Stimulated activated CD8-positive, alpha-beta memory T cell treated with anti-CD3 and anti-CD28 coated beads, Interleukin-15, amount 100 ng/mL, for 48 hours (primary cell): ENCODE measurements at places on chromosomes 6 and 20.

GRCh38 chr6:99416892-99417767, 8.0 kb downstream of the PNISR start:
- no peak for DNase-seq

DNA sequence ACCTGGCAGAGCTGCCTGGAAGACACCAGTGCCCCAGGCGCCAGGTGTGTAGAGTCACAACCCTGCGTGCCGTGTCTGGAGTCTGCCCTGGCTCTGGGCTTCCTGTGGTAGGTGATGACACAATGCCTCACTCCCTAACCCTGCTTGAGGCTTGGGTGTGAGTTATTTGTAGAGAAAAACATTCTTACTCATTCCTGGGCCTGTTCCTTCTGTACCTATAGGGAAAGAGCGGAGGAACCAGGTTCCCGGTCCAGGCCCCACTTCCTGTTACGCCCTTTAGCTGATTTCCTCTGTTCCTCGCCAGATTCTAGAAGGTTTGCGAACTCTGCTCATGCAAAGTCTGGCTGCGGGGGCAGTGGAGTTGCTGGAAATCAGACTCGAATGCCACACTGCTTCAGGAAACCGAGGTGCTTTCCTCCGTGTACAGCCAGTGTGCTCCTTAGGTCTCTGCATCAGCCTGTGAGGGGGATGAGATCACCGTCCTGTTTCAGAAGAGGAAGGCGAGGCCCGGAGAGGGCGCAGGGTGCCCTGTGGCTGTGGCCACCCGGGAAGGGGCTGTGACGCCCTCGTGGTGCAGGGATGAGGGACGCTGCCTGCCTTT, 67.1 kb upstream of the DUSP22 start:
- peak; percentile 76 for DNase-seq

DNA sequence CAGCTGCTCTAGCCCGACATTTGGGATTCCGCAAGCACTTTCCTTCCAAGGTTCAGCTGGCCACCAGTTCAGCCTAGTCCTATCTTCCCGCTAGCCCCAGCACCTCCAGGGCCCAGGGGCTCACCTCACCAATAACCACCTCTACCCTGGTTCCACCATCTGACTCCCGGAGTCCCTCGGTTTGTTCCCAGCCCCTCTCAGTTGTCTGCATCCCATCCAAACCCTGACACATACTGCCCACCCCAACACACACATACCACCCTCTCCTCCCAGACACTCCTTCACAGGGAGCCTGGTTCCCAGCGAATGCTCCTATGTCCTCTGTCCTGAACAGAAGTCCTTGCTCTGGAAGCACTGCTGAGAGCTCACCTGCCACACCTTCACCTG, 418 bp downstream of the TNXB start:
- DNase-seq = no peak

DNA sequence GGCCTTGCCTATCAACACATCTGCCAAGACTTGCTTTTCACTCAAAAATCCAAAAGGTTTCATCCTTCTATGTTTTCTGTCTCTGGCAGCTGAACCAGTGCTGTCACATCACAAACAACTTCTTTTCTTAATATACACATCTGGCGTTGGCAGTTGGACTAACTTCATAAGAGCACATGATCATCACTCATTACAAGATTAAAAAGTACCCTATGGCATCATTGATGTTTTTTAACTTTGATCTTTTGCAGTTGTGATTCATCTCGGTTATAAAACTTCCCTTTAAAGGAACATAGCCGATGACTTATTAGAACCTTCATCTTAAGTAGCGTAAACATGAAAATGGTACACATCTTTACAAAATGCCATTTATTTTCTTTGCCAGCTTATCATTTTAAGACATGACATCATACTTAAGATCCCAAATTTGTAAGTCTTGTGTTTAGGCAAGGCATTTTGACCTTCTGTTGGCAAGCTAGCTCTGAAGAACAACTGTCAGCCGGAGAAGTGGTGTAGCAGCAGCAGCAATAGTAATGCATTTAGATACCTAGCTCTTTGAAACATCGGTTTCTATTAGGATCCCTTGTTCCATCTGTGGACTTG, 64.2 kb upstream of the SUPT3H start:
- DNase-seq = no peak

DNA sequence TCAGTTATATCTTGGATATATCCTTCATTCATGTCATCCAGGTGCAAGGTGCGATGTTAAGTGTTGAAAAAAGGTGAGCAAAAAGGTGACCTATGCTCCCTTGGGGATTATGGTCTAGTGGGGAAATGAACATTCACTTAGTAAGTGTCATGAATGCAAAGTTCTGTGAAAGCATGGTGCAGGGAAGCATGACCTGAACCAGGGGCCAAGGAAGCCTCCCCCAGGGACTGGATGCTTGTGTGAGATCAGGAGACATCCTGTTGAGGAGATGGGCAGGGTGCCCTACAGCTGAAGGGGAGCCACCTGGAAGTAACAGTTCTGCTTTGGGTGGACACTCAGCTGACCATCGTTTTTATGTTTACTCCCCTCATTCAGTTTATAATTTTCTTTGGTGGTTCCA, 179.5 kb downstream of the SYNDIG1 start:
- no peak for DNase-seq

DNA sequence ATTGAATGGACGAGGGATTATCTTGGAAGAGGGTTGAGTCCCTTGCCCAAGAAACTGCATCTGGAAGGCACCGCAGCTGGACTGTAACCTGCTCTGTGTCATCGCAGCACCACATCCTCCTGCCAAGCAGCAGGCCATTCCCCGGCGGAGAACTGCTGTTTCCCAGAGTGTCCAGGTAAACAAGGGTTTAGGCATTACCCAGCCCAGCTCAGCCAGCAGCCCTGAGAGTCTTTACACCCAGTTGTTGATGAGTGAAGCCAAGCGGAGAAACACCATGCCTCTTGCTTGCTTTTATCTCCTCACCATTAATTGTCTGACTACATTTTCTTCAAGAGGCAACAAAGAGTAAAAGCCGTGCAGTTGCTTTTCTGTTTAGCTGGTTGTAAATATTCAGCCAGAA, 104.1 kb downstream of the CDH4 start:
- no peak for DNase-seq

DNA sequence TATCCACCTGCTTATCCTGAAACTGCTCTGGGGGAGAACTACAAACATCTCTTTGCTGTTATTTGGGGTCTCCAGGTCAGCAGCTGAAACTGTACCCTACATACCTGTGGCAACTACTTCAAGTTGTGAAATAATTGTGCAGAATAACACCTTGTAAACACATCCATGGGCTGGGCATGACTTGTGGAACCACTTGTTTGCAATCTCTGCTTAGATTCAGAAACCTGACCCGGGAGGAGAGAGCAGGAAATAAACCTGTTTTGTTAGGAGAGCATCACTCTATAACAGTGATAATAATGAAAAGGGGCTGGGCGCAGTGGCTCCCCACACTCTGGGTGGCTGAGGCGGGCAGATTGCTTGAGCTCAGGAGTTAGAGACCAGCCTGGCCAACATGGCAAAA, 183.1 kb downstream of the NFATC2 start:
- no peak for DNase-seq

GRCh38 chr6:129253242-129253641, 370.3 kb downstream of the LAMA2 start:
- no peak for DNase-seq

DNA sequence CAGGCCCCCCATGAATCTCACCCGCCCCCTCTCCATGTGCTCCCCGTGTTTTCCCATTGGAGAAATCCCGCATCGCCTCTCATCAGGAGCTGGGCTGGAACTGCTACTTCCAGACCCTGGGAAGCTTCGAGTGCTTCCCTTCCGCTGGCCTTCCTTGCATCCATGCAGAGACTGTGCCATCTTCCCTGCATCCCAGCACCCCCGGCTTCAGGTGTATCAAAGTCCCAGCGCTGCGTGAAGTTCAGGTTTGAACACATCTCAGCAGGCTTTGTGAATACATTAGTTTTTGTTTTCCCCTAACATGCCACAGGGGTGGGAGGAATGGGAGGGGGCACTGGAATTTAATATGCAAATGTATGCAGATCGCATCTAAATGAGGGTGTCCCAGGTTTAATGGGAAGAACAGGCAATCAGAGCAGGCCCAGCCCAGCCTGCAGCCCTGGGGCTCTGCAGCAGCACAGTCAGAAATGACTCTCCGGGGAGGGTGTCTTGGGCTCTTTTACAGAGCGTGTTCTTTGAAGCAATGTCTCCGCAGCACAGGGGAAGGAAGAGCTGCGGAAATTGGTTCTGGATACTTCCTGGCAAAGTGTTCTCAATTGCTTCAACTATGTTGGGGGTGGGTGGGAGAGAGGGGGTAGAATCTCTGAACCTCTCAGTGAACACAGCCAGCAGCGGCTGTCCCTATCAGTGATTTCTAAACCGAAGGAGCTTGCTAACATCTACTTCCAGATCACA, 8.3 kb upstream of the MMP9 start:
- DNase-seq = no peak

- DNase-seq = no peak
Measured at GRCh38 chr20:10826111-10826510, 152.3 kb upstream of the JAG1 start.

DNA sequence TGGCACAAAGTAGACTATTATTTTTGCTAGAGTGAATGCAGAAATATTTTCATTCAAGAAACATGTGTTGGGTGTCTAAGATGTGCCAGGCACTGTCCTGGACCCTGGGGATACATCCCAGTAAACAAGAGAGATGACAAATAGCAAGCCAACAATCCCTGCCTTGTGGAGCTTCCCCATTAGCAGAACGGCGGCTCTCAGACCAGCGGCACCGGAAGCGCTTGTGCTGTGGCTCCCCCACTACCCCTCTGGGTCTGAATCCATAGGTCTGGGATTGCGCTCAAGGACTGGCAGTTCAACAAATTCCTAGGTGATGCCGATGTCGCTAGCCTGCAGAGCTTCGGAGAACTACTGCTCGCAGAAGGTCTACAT, 98.5 kb upstream of the AGPAT4 start:
- no peak for DNase-seq

DNA sequence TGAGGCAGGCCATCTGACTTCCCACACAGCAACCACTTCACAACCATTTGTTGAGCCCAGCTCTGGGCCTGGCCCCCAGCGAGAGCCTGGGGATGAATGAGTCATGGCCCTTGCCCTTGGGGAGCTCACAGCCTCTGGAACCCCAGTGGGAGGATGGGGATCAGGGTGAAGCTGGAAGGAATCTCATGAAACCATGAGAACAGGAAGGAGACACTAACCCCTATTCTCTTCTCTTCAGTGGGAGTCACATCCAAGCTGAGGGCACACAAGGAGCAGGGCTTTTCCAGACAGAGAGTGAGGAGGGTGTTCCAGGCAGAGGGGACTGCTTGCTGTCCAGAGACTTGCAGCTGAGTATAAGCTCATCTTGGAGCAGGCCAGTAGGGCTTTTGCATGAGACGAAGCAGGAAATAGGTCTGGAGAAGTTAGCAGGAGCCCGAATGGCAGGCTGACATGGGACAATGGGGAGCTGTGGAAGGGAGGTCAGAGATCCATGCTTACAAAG, 7.5 kb downstream of the FOXS1 start:
- DNase-seq = no peak

GRCh38 chr6:39499053-39499452, 176.6 kb upstream of the KCNK16 start:
- no peak for DNase-seq

DNA sequence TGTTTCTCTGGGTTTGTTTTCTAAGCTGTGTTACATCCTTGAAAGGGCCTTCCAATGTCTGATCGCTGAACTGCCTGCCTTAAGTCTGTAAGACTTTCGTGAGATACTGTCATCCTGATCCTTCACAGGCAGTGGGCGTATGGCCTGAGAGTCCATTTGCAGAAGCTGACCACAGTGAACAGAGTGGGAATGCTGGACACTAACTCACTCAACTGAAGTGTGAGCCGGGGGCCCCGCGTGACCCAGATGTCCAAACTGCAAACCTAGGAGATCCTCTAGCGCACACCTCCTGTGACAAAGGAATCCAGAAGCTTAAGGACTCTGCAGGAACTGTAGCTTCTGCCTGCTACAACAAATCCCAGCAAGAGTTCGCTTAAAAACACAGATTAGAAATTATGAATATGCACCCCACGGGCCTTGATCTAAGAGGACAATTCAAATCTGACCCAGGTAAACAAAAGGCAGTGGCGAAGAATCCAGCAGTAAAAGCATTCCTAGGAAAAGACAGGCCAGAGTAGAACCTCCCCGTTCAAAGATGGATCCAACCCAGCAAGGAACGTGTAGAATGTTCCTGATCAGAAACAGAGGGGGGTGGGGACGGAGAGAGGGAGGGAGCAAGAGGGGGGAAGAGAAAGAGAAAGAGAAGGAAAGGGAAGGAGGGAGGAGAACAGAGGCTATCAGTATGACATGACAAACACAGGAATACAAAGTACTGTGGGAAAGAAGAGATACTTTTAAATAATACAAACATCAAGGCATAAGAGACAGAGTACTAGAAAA, 135.0 kb upstream of the AFDN start:
- DNase-seq = no peak

DNA sequence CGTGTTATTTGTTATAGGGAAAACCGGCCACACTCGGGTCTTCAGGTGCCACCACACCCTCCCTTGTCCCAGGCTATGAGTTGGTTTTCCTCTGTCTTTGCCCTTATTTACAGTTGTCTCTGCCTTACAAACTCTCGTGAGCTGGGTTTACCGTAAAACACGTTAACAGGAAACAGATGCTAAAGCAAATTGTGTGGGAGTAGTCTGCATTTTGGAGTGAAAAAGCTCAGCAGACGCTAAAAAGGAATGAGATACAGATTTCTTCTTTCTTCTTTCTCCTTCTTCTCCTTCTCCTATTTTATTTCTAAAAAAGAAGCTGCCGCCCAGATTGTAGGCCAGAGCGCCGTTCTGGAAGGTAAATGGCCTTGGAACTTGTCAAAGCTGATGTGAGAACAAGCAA, 51.9 kb downstream of the APCDD1L start:
- DNase-seq = no peak

GRCh38 chr6:168598251-168599117, 157.5 kb downstream of the SMOC2 start:
- DNase-seq = no peak

- no peak for DNase-seq
Measured at GRCh38 chr6:134821928-134822864, 127.7 kb downstream of the ALDH8A1 start.

GRCh38 chr6:109024368-109024767, 70.3 kb downstream of the SESN1 start:
- DNase-seq = no peak

DNA sequence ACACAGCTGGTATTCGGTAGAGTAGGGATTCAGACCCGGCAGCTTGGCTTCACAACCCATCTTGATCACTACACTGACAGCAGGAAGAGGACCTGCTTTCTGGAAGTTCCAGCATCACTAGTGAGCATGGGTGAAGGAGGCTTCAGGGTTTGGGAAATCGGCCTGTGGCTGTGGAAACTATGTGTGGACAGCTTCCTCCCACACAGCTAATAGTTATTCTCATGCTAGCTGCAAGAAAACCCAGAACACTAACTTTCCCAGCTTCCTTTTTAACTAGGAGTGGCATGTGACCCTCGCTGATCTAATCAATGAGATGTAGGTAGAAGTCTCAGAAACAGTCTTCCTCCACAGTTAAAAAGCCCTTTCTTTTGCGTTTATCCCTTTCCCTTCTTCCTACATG, 36.3 kb upstream of the SIRPA start:
- no peak for DNase-seq
